MCF 10A (cell line): ENCODE measurements at places on chromosomes 5 and 9. TPM values are rescaled to one million over a fixed set of nuclear protein-coding genes. Genes with fewer than 3 reads are reported as not detected.
A peak's percentile ranks its signal among the peaks of the same experiment; 100 is the strongest.

- DNase-seq: peak; percentile 41
Measured at GRCh38 chr9:16039218-16039987, 486.6 kb downstream of the CCDC171 start.

- DNase-seq: peak; percentile 21
Measured at GRCh38 chr5:171808951-171809350, 23.3 kb downstream of the SMIM23 start.

The SPINK7 gene
- total RNA-seq: not detected in 2 replicates

DNA sequence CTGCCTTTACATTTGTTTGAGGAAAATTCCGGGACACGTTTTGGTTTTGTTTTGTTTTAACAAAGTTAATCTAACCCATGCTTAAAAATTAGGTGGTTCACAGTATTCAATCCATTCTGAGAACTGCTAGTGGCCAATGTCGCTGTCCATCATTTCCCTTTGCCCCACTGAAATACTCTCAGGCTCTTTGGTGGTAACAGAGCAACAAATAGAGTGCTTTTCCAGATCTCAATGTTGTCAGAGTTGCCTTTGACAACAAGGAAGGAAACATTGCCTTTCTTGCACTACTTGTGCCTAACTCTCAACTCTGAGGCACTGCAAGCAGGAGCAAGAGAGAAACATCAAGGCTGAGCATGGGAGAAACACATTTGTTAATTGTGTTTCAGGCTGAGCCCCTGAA, 154.0 kb downstream of the MCTP1 start:
- DNase-seq: peak; percentile 14

DNA sequence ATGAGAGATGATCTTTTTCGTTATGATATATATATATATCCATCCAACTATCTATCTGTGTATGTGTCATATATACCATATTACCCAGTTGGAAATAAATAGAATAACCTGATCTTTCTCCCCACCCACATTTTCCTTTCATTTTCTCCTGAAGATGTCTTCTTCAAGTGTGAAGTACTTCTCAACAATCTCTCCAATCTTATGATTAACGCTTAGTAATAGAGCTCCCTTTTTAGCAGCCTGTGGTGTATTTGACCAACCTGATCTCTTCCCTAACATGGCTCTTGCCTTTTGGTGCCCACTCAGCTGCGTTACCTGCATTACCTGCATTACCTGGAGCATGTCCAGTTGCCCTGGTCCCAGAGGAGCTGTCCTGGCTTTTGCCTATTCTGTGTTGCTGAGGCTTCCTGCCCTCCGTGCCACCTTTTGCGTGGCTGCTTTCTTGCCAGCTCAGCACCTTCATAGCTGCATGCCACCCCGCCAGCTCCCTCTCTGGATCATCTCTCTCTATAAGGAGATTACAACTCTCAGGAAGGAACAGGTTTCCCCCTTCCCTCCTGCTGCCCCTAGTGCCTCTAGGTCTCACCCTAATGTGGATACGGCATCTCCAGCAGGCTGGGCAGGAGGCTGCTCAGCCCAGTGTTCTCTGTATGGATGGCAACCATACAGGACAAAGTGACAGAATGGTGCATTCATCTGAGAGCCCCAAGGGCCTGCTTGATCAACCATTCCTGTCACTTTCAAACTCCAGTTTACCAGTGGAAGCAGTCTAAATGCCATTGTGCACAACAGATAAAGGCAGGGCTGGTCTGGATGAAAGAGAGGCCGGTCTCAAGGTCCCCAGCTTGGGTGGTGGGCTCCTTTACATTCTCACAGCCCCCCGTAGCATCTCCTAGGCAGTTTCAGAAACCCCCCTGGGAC, 126.7 kb downstream of the GADD45G start:
- no peak for DNase-seq

DNA sequence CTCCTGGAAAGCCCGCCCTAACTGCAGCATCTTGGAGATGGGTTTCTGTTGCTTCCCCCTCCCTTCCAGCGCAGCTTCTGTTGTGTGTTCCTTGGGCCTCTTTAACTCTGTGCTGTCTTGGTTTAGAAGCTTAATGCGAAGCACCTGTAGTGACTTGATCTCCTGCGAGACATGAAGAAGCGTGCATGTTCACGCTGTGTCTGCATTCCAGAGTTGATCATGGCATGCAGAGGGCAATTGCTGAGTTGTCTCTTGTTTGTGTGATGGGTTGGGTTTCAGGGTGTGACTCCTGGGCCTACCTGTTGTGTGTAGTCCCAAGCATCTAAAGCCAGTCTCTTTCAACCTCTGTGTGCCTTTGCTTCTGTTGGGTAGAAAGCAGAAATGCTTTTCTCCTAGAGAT, 155.6 kb downstream of the SMARCA2 start:
- DNase-seq: no peak

DNA sequence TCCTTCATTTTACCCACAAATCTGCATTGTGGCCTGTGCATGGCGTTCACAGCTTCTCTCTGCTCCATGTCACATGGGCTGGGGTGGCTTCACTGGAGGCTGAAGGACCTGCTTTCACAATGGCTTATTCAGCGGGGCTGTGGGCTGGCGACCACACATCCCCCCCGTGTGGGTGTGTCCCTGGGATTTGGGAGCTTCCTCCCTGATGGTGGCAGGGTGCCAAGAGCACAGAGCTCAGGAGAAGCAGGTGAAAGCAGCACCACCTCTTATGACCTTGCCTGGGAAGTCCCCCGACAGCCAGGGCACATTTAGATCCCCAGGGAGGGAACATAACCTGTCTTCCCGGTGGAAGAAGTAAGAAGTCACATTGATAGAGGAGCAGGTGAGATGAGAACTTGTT, 5.0 kb upstream of the MED10 start:
- DNase-seq: no peak

- DNase-seq: no peak
Measured at GRCh38 chr9:5553211-5553610, 42.9 kb downstream of the PDCD1LG2 start.

- no peak for DNase-seq
Measured at GRCh38 chr5:27594141-27594540, 555.8 kb upstream of the CDH9 start.

- DNase-seq: peak; percentile 58
Measured at GRCh38 chr5:108321341-108321740, 60.6 kb downstream of the FBXL17 start.

The IFNB1 gene
- total RNA-seq: not detected in 2 replicates

DNA sequence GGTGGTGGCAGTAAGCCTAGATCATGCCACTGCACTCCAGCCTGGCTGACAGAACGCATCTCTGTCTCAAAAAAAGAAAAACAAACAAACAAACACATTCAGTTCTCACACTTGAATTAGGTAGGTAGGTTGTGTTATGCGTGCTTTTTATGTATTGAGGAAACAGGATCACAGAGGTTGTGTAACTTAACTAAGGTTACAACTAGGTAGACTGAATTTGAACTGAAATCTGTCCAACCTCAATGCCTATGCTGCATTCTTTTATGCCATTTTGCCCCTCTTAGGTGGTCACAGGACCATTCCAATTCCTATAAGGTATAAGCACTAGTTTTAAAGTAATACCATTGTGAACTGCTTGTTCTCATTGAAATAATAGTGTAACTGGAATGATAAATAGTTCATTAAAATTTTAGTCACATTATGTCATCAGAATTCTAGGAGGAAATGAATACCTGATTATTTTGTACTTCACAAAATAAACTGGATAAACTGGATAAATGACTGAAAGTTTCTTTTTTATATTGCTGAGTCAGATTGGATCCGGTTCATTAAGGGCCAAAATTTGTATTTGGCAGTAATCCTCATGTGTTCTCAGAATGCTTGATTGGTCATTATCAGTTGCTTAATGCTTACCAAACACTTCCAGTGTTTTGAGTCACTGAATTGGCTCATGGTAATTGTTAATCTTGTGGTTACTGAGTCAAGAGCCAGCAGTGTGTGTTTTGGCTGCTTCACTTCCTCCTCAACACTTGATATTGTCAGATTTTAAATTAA, 7.1 kb downstream of the UBAP1 start:
- DNase-seq: peak; percentile 96

DNA sequence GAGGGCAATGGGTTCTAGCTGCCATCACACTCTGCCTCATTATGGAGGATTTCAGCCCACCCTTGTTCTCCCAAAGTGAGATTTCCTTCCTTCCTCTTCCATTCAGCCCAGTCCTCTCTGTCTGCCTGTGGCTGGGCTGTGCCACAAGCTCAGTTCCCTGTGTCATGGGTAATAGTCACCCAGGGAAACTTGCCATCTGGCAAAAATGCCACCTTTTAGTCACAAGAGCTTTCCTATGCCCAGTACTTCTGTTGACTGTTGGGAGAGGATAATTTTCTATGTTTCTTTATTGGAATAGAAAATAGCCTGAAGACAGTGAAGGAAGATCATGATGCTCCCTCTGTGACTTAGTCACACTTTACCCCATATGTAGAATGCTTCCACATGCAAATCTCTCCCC, 71.4 kb downstream of the TLR4 start:
- DNase-seq: no peak

GRCh38 chr5:126486332-126486731, 63.1 kb downstream of the GRAMD2B start:
- no peak for DNase-seq

DNA sequence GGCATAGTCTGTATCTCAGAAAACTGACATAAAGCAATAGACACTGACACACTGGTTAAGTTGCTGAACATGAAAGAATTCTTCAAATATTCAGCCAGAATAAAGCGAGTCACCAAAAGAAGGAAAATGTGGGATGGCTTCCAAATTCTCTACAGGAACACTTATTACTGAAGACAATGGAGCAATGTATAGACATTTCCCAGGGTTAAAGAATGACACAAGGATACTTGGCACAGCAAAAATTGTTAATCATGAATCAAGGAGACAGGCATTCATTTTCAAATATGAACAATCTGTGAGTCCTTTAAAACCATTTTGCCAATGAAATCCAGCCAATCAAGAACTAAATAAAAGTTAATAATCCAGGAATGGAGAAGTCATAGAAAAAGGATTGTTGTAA, 92.5 kb downstream of the MTX3 start:
- peak; percentile 2 for DNase-seq

DNA sequence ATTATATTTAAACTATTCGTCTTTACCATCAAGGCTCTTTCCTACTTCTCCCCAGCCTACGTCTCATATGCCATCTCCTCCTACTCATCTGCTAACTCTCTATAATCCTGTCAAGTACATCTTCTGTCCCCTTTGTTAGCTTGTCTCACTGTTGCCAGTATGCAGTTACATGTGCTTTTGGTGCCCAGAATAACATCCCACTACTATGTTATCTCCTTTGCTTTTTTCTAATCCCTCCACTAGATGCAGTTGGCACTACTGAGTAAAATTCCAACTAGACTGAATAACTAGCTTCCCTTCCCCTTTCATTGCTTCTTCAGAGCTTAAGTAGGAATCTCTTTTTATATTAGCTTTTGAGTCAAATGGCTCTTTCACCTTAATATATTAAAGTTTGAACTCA, 3.0 kb upstream of the ARRDC3 start:
- DNase-seq: no peak

- no peak for DNase-seq
Measured at GRCh38 chr5:81230416-81230815, 2.7 kb upstream of the CKMT2 start.
